CD4-positive, alpha-beta memory T cell (primary cell): ENCODE measurements at places on chromosomes 7 and 10. TPM values are rescaled to one million over a fixed set of nuclear protein-coding genes. Genes with fewer than 3 reads are reported as not detected.

- DNase-seq = no peak
- no peaks in the 10 kb centered on the region for H3K36me3 ChIP-seq
- H3K4me3 ChIP-seq = no peak overlapping the region
- H3K4me1 ChIP-seq = no peaks in the 10 kb centered on the region
- no peaks in the 10 kb centered on the region for H3K27me3 ChIP-seq
- no peak overlapping the region for H3K27ac ChIP-seq
Measured at GRCh38 chr7:54215424-54215823, 326.8 kb upstream of the VSTM2A start.

Gene ANKRD61
- polyA plus RNA-seq = 0.40 TPM

Gene PDK4
- not detected for polyA plus RNA-seq

GRCh38 chr7:30815951-30816644, 44.9 kb downstream of the MINDY4 start:
- H3K4me3 ChIP-seq = no peak overlapping the region
- DNase-seq = no peak
- H3K27ac ChIP-seq = no peak overlapping the region
- no peaks in the 10 kb centered on the region for H3K4me1 ChIP-seq
- H3K27me3 ChIP-seq = no peaks in the 10 kb centered on the region
- H3K36me3 ChIP-seq = no peaks in the 10 kb centered on the region

DNA sequence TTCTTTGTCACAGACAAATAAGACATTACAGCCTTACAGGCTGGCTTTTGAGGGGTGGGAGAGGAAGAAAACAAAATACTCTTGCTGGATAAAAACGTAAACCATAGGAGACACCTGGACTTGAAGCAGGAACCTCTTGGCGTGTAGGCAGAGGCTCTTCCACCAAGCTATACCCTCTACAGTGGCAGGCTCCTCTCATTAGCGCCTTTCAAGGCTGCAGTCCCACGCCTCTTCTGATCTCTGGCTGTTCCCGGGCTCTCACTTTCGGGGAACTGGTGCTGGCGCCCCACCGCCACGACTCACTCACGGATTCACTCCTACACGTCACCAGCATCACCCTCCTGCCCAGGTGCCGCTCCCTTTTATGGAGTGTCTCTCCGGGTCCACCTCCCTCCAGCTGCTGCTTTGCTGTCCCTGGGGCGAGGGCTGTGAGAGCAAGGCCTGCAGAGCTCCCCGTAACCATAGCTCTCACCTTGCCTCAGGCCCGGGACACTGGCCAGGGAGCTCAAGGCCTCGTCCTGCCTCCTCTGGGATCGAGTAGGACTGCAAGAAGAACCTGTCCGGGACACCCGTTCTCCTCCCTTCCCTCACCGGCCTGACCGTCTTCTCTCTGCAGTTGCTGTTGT, 62.6 kb downstream of the ZNF777 start:
- H3K36me3 ChIP-seq = no peaks in the 10 kb centered on the region
- peaks cover 4% of the 10 kb centered on the region for H3K27me3 ChIP-seq
- DNase-seq = no peak
- H3K27ac ChIP-seq = no peak overlapping the region
- no peak overlapping the region for H3K4me3 ChIP-seq

Gene LRRC61
- 16.0 TPM for polyA plus RNA-seq

GRCh38 chr7:112061051-112061450, 145.1 kb downstream of the DOCK4 start:
- no peak for DNase-seq
- H3K4me1 ChIP-seq = no peaks in the 10 kb centered on the region
- no peaks in the 10 kb centered on the region for H3K36me3 ChIP-seq
- H3K27me3 ChIP-seq = no peaks in the 10 kb centered on the region
- no peak overlapping the region for H3K4me3 ChIP-seq
- no peak overlapping the region for H3K27ac ChIP-seq

Gene ZNF107
- 10.2 TPM for polyA plus RNA-seq

DNA sequence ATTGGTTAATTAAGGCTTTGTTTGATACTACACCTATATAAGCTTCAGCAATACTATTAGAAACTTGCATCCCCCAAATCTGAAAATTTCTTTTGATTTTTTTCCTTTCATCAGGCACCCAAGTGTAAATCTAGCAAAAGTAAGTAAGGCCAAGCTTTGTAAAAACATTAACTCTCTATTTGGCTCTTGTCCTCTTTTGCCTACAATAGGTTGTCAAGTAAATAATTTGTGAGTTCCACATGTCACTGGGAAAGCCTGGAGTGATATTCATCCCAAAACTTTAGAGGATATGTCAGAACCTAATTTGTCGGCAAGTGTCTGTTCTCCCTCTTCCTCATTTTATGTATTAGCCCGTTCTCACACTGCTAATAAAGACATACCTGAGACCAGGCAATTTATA, 492.4 kb downstream of the IPMK start:
- no peaks in the 10 kb centered on the region for H3K36me3 ChIP-seq
- H3K27ac ChIP-seq = no peak overlapping the region
- no peak for DNase-seq

DNA sequence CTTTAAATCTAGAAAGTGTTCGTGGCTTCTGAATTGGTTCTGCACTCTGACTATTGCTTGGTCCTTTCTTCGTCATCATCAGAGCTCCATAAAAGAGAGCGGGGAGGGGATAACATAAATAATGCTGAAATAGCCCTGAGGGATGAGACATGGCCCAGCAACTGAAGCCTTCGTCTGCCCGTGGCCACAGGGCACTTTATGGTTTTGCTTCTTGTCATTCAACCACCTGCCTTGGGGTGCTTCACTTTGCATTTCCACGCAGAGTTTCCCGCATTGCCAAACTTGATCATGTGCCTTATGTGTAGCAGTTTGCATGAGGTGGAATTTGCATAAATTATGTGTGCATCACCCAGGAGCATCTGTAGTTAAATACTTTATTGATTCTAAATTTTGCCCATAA, 15.9 kb downstream of the GSTO2 start:
- no peak for DNase-seq
- H3K4me3 ChIP-seq = no peak overlapping the region
- no peaks in the 10 kb centered on the region for H3K36me3 ChIP-seq
- H3K27ac ChIP-seq = no peak overlapping the region
- no peaks in the 10 kb centered on the region for H3K27me3 ChIP-seq

DNA sequence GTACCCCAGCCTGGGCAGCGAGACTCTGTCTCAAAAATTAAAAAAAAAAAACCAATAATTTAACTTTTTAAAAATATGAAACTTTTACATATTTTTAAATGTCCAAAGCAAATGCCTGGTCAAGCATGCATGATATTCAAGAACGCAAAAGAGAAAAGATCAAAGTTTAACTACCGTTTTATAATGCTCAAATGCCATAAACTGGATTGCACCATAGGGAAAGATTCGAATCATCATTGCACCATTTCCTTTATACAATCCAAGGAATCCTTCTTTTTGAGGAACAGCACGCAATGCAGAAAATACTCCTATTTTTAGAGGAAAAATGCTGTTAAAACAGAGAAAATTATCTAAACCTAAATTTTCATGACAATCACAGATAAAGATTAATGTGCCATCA, 20.9 kb downstream of the SLC25A16 start:
- no peaks in the 10 kb centered on the region for H3K4me1 ChIP-seq
- H3K27ac ChIP-seq = no peak overlapping the region
- H3K4me3 ChIP-seq = no peak overlapping the region
- no peak for DNase-seq

- no peak overlapping the region for H3K27ac ChIP-seq
- H3K4me1 ChIP-seq = no peaks in the 10 kb centered on the region
Measured at GRCh38 chr10:18313140-18313530, 172.9 kb downstream of the CACNB2 start.

- DNase-seq = no peak
- no peak overlapping the region for H3K4me3 ChIP-seq
- peaks cover 43% of the 10 kb centered on the region for H3K36me3 ChIP-seq
- H3K27me3 ChIP-seq = no peaks in the 10 kb centered on the region
Measured at GRCh38 chr7:5649641-5650040, 131.8 kb downstream of the RNF216 start.

Gene ASB10
- not detected for polyA plus RNA-seq

- no peak overlapping the region for H3K27ac ChIP-seq
- no peaks in the 10 kb centered on the region for H3K27me3 ChIP-seq
- peaks cover 20% of the 10 kb centered on the region for H3K4me1 ChIP-seq
- DNase-seq = no peak
- no peak overlapping the region for H3K4me3 ChIP-seq
Measured at GRCh38 chr10:112366992-112367391, 6.9 kb upstream of the ACSL5 start.

DNA sequence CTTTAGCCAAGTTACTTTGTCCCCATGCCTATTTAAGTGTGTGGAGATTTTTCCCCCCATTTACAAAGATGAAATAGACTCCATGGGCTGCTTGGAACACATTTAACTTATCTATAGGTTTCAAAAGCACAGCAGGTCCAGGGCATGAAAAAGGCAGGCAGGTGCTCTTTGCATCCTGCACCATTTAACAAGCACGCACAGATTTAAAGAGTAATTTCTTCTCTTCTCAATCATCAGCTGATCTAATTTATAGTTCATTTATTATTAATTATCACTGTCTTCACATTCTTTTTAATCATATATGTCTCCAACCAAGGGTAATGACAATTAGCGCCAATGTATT, 156.8 kb downstream of the CACNA2D1 start:
- no peak overlapping the region for H3K27ac ChIP-seq
- DNase-seq = no peak
- H3K27me3 ChIP-seq = no peaks in the 10 kb centered on the region
- H3K4me3 ChIP-seq = no peak overlapping the region
- no peaks in the 10 kb centered on the region for H3K36me3 ChIP-seq

GRCh38 chr7:66505531-66506451, 122.9 kb upstream of the KCTD7 start:
- H3K27me3 ChIP-seq = peaks cover 9% of the 10 kb centered on the region
- no peaks in the 10 kb centered on the region for H3K36me3 ChIP-seq
- peak; percentile 42 for DNase-seq
- H3K27ac ChIP-seq = no peak overlapping the region
- H3K4me3 ChIP-seq = no peak overlapping the region

DNA sequence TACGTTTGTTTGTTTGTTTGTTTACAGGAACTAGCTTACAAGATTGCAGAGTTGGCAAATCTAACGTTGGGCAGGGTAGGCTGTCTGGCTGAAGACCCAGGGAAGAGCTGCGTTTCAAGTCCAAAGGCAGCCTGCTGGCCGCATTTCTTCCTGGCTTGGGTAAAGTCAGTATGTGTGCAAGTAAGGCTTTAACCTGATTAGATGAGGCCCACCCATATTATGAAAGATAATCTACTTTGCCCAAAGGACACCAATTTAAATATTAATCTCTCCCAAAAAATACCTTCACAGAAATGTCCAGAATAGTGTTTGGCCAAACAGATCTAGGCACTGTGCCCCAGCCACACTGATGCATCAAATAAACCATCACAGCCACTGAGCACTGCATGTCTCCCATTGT, 228.9 kb upstream of the HABP2 start:
- DNase-seq = no peak
- no peaks in the 10 kb centered on the region for H3K27me3 ChIP-seq
- H3K4me1 ChIP-seq = no peaks in the 10 kb centered on the region

DNA sequence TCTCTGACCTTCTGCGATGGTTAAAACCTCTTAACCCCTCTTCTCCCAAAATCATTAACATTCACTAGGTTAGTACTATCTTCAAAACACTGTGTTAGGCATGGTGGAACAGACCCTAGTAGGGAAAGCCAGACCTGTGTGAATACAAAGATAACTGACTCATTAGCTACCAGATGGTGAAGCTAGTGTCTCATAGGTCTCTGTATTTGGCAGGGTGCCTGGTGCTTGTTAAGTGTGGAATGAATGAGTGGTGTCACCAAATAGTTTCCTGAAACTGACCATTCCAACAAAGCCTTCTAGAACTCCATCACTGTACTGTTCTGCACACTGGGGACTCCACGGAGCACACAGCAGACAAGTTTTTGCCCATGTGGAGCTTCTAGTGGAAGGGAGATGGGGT, 27.7 kb upstream of the TM9SF3 start:
- no peak overlapping the region for H3K27ac ChIP-seq
- no peaks in the 10 kb centered on the region for H3K36me3 ChIP-seq
- no peak overlapping the region for H3K4me3 ChIP-seq
- peaks cover 9% of the 10 kb centered on the region for H3K4me1 ChIP-seq

GRCh38 chr7:117017702-117018266, 64.5 kb downstream of the ST7 start:
- H3K36me3 ChIP-seq = no peaks in the 10 kb centered on the region
- H3K27me3 ChIP-seq = no peaks in the 10 kb centered on the region
- no peak overlapping the region for H3K27ac ChIP-seq

Gene ZNF33A
- polyA plus RNA-seq = 27.2 TPM

GRCh38 chr7:55339033-55340000, 25.8 kb upstream of the LANCL2 start:
- DNase-seq = no peak
- no peaks in the 10 kb centered on the region for H3K4me1 ChIP-seq
- no peaks in the 10 kb centered on the region for H3K36me3 ChIP-seq
- no peak overlapping the region for H3K27ac ChIP-seq
- no peak overlapping the region for H3K4me3 ChIP-seq

DNA sequence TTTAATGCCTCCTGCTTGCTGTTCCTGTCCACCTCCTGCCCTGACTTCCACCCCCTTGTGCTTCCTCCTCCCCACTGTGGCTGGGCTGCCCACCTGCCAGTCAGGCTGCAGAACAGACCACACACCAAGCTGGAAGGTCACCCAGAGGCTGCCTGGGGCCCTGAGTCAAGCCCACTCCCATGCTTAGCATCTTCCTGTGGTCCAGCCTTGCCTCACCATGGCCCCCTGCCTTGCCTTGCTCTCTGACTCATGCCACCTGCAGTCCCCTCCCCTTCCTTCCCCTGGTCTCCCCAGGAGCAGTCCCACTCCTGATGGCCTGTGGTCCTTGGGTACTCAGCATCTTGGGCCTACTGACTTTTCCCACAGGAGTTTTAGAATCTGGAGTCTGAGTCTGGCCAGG, 2.3 kb downstream of the CLEC2L start:
- H3K4me1 ChIP-seq = peaks cover 9% of the 10 kb centered on the region
- DNase-seq = no peak
- H3K36me3 ChIP-seq = no peaks in the 10 kb centered on the region
- no peak overlapping the region for H3K4me3 ChIP-seq

DNA sequence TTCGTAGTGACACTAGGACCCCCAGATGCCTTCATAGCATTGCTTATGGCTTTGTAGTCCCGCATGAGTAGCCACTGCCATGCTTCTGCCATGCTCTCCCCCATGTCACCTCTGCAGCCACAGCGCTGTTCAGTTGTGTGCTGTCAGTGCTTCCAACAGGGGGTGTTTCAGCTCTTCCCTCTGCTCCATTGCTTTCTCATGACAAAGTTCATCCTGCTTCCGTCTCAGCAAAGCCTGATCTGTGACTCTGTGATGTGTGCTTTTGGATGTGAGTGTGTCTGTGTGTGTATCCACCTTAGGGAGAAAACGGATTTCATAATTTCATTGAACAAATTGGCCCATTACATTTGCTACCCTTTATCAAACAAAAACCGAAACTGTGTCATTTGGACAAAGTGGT, 134.9 kb upstream of the SAMD8 start:
- H3K4me3 ChIP-seq = no peak overlapping the region
- peaks cover 21% of the 10 kb centered on the region for H3K4me1 ChIP-seq
- H3K27me3 ChIP-seq = no peaks in the 10 kb centered on the region
- H3K36me3 ChIP-seq = peaks cover 17% of the 10 kb centered on the region
- H3K27ac ChIP-seq = no peak overlapping the region
- DNase-seq = no peak
